ENCODE measurements at places on chromosomes 11 and 22. TPM values are rescaled to one million over a fixed set of nuclear protein-coding genes. Genes with fewer than 3 reads are reported as not detected.
A peak's percentile ranks its signal among the peaks of the same experiment; 100 is the strongest.

DNA sequence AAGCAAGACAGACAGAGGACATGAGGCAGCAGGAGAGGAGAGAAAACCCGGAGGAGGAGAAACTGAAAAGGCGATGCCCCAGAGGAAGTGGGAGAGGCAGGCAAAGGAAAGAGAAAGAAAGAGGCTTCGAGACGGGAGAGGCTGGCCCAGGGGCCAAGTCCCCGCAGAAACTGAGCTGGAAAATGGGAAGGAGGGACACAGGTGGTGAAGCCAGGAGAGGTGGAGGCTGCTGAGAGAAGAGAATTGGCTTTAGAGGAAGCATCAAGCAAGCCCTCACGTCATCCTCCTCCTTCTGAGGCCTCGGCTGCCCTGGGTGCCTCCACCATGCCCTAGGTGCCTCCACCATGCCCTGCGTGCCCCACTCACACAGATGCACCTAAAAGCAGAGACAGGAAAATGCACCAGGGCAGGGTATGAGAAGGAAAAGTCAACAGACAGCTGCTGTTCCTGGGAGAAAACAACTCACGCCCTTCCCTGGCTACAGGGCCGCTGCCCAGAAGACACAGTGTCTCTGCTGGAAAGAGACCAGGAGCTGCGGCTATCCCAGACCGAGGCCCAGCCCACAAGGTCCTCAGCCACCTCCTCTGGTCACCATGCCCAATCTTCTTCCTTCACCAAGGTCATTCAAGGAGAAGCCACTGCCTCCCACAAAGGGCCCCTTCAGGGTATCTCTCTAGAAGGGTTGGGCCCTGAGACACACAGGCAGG is 14.3 kb downstream of the FXYD6 start:
- H3K27ac ChIP-seq = peak overlapping the region; percentile 69
- DNase-seq = no peak

DNA sequence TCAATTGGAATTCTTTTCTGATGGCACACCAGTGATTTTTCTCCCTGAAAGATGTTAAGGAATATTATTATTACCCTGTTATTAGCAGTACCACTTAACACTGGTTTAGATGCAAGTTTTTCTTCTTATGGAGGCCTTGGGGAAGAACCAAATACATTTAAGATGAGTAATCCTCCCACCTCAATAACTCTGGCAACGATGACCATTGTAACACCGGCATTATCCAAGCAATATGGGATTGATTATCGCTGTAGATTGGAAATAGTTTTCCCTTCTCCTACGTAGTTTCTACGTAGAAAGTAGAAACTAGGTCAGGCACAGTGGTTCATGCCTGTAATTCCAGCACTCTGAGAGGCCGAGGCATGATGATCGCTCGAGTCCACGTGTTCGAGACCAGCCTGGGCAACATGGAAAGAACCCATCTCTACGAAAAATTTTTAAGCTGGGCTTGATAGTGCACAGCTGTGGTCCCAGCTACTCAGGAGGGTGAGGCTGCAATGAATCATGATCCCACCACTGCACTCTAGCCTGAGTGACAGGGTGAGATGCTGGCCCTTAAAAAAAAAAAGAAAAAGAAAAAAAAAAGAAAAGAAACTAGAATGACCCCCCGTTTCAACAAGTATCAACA is 45.5 kb downstream of the PACSIN2 start:
- H3K27me3 ChIP-seq = no peaks in the 10 kb centered on the region
- DNase-seq = no peak
- H3K4me3 ChIP-seq = no peak overlapping the region
- peaks cover 81% of the 10 kb centered on the region for H3K4me1 ChIP-seq
- peak overlapping the region; percentile 56 for H3K27ac ChIP-seq
- no peaks in the 10 kb centered on the region for H3K36me3 ChIP-seq

Gene CHST1
- total RNA-seq = 5.5 TPM

DNA sequence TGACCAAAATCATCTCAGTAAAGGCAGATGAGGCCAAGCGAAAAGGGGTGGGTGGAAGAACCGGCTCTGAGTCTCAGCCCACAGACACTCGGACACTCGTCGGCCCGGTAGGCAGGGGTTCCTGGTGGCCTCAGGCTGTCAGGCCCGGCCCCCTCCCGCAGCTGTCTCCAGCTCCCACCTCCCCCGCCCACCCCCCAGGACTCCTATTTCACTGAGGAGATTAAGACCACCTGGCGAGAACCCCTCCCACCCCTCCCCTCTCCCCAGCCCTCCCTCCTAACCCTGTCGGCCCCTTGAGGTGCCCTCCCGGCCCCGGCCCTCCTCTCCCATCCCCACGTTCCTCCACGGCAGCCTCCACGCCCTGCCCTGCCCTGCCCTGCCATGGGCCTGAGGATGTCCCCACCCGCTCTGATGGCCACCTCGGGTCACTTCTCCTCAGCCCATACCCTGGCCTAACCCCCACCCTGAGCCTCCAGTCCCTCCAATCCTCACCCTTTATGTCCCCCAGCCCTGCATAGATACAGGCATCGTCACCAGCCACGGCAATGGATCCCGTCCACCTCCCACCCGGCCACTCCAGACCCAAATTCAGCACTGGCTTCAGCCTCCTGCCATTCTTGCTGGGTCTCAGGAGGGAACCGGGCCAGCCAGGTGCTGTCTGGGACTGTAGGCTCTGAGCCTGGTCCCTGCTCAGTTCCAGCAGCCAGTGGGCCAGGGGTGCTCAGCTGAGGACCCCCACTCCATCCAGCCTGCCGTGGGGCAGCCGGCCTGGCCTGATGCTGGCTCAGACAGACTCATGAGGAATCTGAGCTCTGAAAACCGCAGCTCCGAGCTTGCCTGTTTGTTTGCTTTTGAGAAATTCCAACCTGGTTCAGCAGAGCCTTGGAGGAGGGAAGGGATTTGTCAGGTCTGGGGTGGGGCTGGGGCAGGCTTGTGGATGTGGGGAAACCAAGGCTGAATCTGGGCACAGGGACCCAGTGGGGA is 9.8 kb upstream of the TBX1 start:
- no peak for DNase-seq
- H3K27me3 ChIP-seq = peaks cover 25% of the 10 kb centered on the region

DNA sequence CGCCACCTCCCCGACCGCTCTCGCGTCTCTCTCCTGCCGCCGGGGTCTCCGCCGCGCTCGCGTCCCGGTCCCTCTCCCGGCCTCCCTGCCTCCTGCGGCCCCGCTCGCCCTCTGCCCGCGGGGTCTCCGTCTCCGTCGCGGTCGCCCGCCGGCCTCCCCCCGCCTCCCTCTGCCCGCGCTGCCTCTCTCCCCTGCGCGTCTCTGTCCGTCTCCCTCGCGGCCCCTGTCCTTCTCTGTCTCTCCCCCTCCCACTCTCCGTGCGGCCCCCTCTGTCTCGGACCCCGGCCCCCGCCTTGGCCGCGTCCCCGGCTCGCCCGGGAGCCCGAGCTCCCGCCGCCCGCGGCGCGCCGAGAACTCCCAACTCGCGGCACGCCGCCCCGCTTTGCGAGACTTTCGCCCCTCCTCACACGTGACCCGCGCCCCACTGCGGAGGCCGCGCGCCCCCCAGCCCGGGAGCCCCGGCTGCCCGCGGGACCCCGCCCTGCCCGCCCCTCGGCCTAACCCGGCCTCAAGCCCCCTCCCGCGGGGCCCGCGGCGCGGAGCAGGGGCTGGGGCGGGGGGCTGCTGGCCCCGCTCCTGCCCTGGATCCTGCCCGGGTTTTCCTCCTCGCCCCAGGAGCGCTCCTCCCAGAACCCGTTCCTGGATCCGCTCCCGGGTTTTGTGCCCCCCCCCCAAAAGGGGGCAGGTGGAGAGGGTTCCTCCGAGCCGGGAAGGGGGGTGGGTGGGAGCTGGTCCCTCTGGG is 702 bp upstream of the KCNJ4 start:
- no peaks in the 10 kb centered on the region for H3K36me3 ChIP-seq
- H3K4me3 ChIP-seq = peak overlapping the region; percentile 19
- no peak for DNase-seq

GRCh38 chr11:49208006-49208721 is at the start of gene FOLH1:
TSS of gene FOLH1 (minus strand) at chr11:49208602. CDS start at chr11:49208409, 193 bp downstream.
- H3K36me3 ChIP-seq = no peaks in the 10 kb centered on the region
- peak within 1 kb of the TSS; percentile 38 for H3K4me3 ChIP-seq
- DNase-seq = peak; percentile 80
- H3K27me3 ChIP-seq = no peaks in the 10 kb centered on the region
- no peaks in the 10 kb centered on the region for H3K4me1 ChIP-seq

DNA sequence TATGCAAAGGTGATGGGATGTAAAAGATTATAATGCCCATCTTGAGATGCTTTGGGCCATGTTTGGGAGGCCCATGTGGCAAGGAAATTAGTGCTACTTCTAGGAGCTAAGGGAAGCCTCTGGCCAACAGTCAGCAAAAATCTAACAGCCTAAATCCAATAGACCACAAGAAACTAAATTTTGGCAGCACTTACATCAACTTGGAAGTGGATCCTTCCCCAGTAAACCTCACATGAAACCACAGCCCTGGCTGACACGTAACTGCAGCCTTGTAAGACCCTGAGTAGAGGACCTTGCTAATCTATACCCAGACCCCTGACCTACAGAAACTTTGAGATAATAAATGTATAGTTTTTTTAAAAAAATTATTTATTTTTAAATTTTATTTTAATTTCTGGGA is 13.1 kb upstream of the GRK3 start:
- no peaks in the 10 kb centered on the region for H3K36me3 ChIP-seq
- H3K4me1 ChIP-seq = peaks cover 1% of the 10 kb centered on the region
- H3K4me3 ChIP-seq = no peak overlapping the region
- H3K27me3 ChIP-seq = no peaks in the 10 kb centered on the region
- DNase-seq = no peak

DNA sequence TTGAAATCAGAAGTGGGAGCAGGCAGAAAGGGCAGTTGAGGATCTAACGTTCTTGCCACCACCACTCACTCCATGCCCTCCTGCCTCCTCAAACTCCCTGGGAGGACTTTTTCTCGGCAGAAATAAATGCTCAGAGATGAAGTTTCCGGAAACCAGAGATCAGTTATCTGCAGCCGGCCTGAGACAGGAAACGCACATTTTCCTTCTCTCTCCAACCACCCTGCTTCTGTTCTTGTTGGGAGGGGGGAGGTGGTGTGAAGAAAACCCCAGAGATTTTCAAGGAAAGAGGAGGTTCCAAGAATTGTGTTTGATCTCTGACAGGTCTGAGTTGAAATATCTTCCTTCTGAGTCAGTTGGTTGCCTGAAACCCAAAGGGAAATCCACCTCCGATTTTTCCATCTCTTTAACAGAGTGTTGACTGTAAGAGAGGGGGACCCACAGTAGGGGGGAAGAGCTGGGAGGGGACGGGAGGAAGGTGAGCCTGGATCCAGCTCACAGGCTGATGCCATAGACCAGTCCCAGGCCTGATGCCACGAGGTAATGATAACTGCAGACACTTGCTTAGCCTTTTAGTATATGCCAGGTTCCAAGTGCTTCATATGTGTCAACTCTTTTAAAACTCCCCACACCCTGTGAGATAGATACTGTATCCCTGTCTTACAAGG is 100.8 kb downstream of the TRAF6 start:
- no peaks in the 10 kb centered on the region for H3K27me3 ChIP-seq
- no peak overlapping the region for H3K27ac ChIP-seq
- no peaks in the 10 kb centered on the region for H3K36me3 ChIP-seq
- DNase-seq = no peak
- H3K4me1 ChIP-seq = peaks cover 8% of the 10 kb centered on the region

- DNase-seq = no peak
- no peak overlapping the region for H3K4me3 ChIP-seq
Measured at GRCh38 chr11:33923626-33924025, 31.8 kb upstream of the LMO2 start.

Data from left lung (tissue), 14 donors.